ENCODE measurements at places on chromosomes 3 and 15.

- no peak for DNase-seq
Observed at GRCh38 chr3:9891072-9891622, 737 bp downstream of the JAGN1 start.

DNA sequence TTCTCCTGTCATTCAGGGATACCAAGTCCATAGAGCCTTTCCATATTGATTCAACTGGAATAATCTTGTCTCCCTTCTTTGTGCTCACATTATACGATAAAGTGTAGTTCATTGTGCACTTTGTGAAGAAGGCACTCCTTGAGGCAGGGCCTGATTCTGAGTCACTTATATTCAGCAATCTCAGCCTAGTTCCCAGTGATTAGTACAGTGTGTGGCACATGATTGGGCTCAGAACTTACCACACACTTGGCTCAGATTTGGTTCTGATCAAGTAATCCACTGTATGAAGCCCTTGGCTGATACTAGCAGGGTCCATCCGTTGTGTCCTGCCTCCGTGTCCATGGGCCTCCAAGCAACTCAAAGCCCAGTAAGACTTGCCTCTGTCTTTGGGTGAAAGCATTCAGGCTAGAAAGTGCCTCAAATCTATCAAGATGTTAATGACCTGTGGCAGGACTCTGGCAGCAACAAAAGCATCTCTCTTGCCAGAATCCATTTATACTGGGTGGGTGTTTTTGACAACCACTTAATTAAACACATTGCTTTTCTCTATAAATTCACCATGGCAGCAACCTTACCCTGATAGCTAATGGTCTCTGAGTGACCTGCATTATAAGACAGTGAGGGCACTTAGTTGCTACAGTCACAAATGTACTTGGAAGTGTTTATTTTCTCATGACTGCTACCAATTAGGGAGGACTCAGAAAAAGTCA lies 51.3 kb downstream of the TPRG1 start:
- DNase-seq, result no peak

DNA sequence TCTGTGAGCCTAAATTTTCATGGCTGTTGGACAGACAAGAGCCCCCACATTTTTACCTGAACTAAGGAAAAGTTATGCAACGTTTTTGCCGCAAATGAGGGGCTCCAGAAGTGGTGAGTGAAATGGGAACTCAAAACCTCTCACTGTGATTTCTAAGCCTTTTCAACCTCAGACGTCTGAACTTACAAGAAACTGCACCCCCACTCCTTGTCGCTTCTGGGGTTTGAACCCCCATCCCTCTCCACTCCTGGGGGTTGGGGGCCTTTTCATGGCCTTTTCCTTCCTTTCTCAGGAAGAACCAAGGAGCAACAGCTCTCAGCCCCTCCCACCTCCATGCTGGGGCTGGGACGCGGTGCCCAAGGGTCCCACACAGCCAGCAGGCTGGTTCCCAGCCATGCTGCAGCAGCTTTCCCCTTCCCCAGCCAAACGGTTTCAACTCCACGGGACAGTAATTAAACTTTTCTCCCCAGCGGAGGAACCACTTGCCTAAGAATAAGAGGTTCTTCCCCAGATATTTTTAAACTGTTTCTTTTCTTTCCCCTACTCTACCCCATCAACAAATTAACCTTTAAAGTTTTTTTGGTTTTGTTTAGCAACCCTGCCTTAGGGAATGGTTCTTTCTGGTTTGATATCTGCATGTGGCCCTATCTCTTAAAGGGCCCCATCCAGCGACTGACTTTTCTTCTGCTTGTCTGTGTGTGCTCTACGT lies 387.6 kb upstream of the CBLB start:
- no peak for DNase-seq

GRCh38 chr3:147089286-147089685 lies 317.1 kb downstream of the ZIC4 start:
- DNase-seq, result no peak

GRCh38 chr3:39419742-39420315 lies 13.3 kb downstream of the RPSA start:
- DNase-seq, result no peak

GRCh38 chr15:101114166-101114565 lies 137.7 kb downstream of the CHSY1 start:
- no peak for DNase-seq

DNA sequence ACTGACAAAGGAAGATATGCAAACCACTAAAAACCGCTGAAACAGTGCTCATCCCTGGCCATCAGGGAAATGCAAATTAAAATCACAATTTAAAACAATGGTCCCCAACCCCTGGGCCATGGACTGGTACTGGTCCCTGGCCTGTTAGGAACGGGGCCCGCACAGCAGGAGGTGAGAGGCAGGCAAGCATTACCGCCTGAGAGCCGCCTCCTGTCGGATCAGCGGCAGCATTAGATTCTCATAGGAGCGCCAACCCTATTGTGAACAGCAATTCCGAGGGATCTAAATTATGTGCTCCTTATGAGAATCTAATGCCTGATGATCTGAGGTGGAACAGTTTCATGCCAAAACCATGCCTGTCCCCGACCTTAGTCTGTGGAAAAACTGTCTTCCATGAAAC lies 14.4 kb downstream of the SLC12A6 start:
- no peak for DNase-seq

DNA sequence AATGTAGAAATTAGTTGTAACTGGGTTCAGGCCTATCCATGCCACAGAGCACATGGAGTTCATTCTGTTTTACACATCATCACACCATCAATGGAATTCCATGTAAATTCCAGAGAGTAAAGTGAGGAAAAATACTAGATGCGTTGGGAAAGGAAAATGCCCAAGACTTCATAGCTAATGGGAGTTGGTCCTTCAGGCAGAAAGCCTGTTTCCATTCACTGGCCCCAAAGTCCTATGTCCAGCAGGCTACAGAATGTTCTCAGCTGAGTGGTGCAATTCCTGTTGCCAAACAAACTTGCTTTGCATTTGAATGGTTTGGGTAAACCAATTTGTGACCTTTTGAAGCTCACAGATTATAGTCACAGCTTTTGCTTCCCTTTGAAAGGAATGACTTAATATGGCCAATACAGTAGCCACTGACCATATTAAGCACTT lies 164.6 kb upstream of the PFN2 start:
- DNase-seq, result no peak

- DNase-seq, result no peak
Observed at GRCh38 chr15:43168192-43169107, 16.8 kb upstream of the CCNDBP1 start.

- DNase-seq, result no peak
Observed at GRCh38 chr3:134033315-134033996, 3.7 kb upstream of the SLCO2A1 start.

GRCh38 chr3:13825821-13826220 lies 54.0 kb downstream of the WNT7A start:
- DNase-seq, result no peak

DNA sequence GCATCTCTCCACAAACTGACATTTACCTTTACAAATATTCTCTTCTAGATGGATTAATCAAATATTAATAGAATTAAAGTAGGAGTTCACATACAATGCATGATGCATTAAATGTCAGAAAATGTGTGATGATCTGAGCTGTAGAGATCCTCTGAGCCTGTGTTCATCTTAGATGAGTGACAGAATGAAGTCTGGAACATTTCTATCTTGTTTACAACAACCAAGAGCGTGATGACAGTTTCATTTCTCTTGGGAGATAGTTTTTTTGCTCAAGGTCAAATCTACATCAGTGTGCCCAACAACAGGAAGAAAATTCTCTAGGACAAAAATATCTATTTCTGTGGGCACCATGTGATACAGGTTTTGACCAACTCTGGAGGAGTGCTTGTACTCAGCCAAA lies 211.9 kb downstream of the MYRIP start:
- DNase-seq, result no peak

- no peak for DNase-seq
Observed at GRCh38 chr3:153911116-153911515, 210.1 kb upstream of the ARHGEF26 start.

- no peak for DNase-seq
Observed at GRCh38 chr3:23116081-23116837, 86.9 kb upstream of the UBE2E2 start.

- no peak for DNase-seq
Observed at GRCh38 chr3:177713928-177714900, 516.9 kb upstream of the TBL1XR1 start.

GRCh38 chr3:3848923-3849275 lies 49.7 kb downstream of the LRRN1 start:
- no peak for DNase-seq

GRCh38 chr3:54712539-54712938 lies 215.3 kb downstream of the LRTM1 start:
- DNase-seq, result no peak

GRCh38 chr3:49899815-49900214 lies 3.9 kb downstream of the MST1R start:
- DNase-seq, result no peak

GRCh38 chr15:75651810-75652543 lies 4.3 kb downstream of the SNX33 start:
- DNase-seq, result no peak

DNA sequence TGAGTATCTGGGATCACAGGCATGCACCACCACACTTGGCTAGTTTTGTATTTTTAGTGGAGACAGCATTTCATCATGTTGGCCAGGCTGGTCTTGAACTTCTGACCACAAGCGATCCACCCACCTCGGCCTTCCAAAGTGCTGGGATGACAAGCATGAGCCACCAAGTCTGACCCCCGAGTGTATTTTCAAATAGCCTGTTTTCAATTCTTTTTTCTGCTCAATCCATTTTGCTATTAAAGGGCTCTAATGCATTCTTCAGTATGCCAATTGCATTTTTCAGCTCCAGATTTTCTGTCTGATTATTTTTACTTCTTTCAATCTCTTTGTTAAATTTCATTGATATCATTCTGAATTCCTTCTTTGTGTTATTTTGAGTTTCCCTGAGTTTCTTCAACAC lies 5.8 kb downstream of the OR5H6 start:
- no peak for DNase-seq

GRCh38 chr3:39434574-39434973 lies 28.1 kb downstream of the RPSA start:
- DNase-seq, result no peak

GRCh38 chr3:171005648-171006047 lies 20.9 kb downstream of the SLC2A2 start:
- no peak for DNase-seq

- no peak for DNase-seq
Observed at GRCh38 chr3:12347301-12347700, 58.4 kb downstream of the PPARG start.

DNA sequence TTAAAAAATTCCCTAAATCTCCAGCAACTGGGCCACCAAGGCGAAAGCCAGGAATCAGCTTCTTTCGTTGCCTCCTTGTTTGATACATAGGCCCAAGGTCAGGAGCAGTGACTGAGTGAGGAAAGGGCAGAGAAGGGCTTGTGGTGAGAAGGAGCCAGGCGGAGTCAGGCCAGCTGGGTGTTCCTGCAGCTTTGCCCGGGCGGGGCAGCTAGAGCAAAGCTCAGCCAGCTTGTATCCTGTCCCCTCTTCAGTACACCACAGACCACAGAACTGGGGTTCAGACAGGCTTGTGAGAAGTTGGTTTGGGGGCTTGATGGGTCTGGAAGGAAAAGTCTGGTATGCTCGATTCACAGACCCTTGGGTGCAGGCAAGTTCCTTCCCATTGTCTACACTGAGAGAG lies 52.6 kb downstream of the CCK start:
- DNase-seq, result no peak

GRCh38 chr3:411226-411625 lies 214.7 kb downstream of the CHL1 start:
- no peak for DNase-seq

DNA sequence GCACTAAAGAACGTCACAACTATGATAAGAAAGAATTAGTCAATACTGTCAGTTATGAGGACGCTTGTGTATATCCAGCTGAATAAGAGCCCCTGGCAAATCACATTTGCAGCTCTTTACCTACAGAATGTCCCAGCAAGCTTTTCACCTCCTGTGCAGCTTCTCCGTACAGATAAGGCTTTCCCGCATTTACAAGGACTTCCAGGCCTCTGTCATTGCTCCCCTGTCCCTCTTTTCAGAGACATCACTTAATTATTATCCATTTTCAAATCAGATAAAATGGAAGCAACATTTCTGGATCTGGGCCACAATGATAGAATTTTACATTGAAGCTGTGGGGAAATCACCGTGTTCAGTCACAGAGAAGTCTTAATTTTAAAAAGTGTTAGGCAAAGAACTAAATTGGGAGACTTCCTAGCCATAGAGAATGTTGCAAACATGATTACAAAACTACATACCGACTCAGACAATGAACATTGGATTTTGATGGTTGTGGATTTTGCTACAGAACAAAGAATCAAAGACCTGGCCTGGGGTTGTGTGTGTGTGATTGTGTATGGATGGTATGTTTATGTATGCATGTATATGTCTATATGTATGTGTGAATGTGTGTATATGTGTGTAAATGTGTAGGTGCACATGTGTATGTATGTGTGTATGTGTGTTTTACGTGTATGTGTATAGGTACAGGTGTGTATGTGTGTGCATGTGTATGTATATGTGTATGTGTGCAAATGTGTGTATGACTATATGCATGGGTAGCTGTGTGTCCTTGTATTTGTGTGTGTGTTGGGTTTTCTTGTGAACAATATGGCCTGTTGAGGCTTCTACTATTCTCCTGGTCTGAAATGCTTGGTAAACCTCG lies 41.5 kb downstream of the MGLL start:
- no peak for DNase-seq

GRCh38 chr3:66466606-66467270 lies 34.1 kb downstream of the LRIG1 start:
- DNase-seq, result no peak

DNA sequence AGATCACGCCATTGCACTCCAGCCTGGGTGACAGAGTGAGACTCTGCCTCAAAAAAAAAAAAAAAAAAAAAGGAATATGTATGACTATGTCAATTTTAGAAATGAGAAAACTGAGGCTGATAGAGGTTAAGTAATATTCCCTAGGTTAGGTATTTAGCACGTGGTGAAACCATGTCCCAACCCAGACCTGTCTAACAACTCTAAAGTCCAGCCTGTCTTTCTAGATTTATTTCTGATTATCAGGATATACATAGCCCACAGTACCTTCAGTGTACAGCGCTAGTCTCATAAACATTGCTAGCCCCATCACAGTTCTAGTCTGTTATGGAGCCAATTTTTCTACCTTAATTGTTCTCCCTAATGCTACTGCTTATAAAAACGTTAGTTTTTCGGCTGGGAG lies 88.4 kb upstream of the RAP2B start:
- DNase-seq, result no peak

Data from activated CD8-positive, alpha-beta memory T cell treated with anti-CD3 and anti-CD28 coated beads for 4 hours (primary cell).